A549 treated with Hydrocortisone at 1 μM for 4 hours (cell line): ENCODE measurements at places on chromosomes 6 and 20. TPM values are rescaled to one million over a fixed set of nuclear protein-coding genes. Genes with fewer than 3 reads are reported as not detected.

The PRRT1 gene
- 0.56 to 1.0 TPM (median 0.63 TPM) in 5 replicates for total RNA-seq

The SLC26A8 gene
- 0.10 TPM in 1 of 5 replicates, not detected in the others for total RNA-seq

The TMEM74B gene
- total RNA-seq, result 2.5 to 4.5 TPM (median 3.4 TPM) in 5 replicates

The PET117 gene
- 21.7 to 27.9 TPM (median 23.6 TPM) in 5 replicates for total RNA-seq

The PDE7B gene
- total RNA-seq, result 0.62 to 0.73 TPM (median 0.63 TPM) in 5 replicates

The AKAP12 gene
- total RNA-seq, result 117 to 218 TPM (median 159 TPM) in 5 replicates

The ZNF292 gene
- 1.9 to 4.7 TPM (median 2.8 TPM) in 5 replicates for total RNA-seq

The LY6G6F gene
- total RNA-seq, result not detected in 5 replicates

The WFDC13 gene
- not detected in 5 replicates for total RNA-seq

The PRICKLE4 gene
- total RNA-seq, result 0.70 to 1.2 TPM (median 0.92 TPM) in 5 replicates

The IL17A gene
- total RNA-seq, result not detected in 5 replicates

The LRFN2 gene
- 0.02 TPM in 1 of 5 replicates, not detected in the others for total RNA-seq

The METTL24 gene
- total RNA-seq, result not detected in 5 replicates

The BMP7 gene
- 0.38 to 1.1 TPM (median 0.53 TPM) in 5 replicates for total RNA-seq

The BTBD3 gene
- total RNA-seq, result 11.9 to 18.1 TPM (median 17.0 TPM) in 5 replicates

The PGBD1 gene
- 4.5 to 5.7 TPM (median 5.1 TPM) in 5 replicates for total RNA-seq

The DEF6 gene
- total RNA-seq, result 0.07 to 0.26 TPM (median 0.09 TPM) in 3 of 5 replicates, not detected in the others

The CLDN20 gene
- total RNA-seq, result not detected in 5 replicates

The SLC52A3 gene
- total RNA-seq, result 0.37 to 0.67 TPM (median 0.52 TPM) in 5 replicates

The C4B gene
- 0.35 to 0.93 TPM (median 0.67 TPM) in 5 replicates for total RNA-seq

The SIRPG gene
- not detected in 5 replicates for total RNA-seq

The BPIFB4 gene
- not detected in 5 replicates for total RNA-seq

The DYNLT2 gene
- total RNA-seq, result 0.46 to 0.69 TPM (median 0.61 TPM) in 5 replicates

The TMEM217 gene
- 0.41 to 0.82 TPM (median 0.64 TPM) in 5 replicates for total RNA-seq

The WFDC5 gene
- total RNA-seq, result not detected in 5 replicates

The ANGPT4 gene
- 0.02 to 0.05 TPM (median 0.03 TPM) in 5 replicates for total RNA-seq
